ENCODE measurements at places on chromosomes 2 and 18.

DNA sequence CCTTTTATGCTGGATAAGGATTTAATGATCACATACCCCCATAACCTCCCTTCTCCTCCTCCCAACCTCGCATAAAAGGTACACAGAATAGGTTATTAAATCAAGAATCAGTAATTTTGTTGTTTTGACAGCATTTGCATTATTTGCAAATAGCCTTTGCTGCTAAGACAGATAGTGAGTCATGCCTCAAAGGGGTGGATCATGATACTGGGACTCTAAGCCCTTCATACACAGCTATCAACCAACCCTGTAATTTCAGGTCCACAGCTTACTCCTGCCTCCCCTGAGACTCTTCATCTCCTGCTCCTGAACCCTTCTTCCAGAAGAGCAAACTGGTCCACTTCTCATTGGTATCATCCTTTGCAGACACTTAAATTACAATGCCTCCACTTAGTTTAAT is 73.8 kb upstream of the KLHL29 start:
- no peak for DNase-seq

- DNase-seq: no peak
Observed at GRCh38 chr2:5537180-5537688, 154.9 kb upstream of the SOX11 start.

DNA sequence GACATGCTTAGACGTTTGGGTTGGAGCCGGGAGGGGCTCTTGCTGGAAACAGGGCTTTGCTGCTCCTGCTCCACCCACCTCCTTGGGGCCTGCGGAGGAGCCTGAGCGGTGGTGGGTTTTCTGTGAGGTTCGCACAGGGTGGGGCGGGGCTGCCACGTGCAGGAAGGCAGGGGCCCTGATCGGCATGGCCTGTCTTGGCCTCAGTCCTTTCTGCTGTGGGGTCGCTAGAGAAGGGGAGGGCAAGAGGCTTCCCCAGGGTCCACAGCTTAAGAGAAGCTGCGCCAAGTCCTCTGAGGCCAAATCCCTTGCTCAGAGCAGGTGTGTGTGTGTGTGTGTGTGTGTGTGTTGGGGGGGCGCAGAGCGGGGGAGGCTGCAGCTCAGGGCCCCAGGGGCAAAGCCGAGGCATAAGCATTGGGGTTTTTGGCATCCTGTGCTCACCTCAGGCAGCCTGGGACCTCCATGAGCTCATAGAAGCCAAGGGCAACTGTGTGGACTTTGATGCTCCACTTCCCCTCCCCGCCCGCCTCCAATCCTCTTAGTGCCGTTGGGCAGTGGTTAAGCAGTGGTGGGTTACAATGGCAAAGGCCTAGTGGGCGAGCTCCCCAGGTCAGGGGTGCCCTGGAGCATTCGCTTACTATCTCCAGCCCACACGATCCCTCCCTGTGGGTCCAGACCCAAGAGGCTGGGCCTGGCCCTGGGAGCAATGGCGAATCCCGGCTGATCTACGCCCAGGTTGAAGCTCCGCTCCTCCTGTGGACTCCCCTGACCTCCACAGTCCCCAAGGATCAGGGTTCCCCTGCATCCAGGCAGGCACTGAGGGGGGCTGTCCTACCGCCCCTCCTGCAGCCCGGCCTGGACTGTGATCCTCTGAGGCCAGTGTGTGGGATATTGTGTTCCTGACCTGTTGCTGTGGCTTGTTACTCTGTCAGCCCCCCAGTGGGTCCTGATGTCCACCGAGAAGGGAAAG is 28.9 kb downstream of the TOGARAM2 start:
- DNase-seq: no peak

- DNase-seq: no peak
Observed at GRCh38 chr2:111679202-111679601, 204.8 kb downstream of the ANAPC1 start.

Measured in stimulated activated CD4-positive, alpha-beta T cell treated with anti-CD3 and anti-CD28 coated beads, Interleukin-2, amount 100 ng/mL, for 4 hours (primary cell).